ENCODE measurements at places on chromosomes 7 and 10. TPM values are rescaled to one million over a fixed set of nuclear protein-coding genes. Genes with fewer than 3 reads are reported as not detected.

Gene GALNT17
- 35.4 TPM for polyA plus RNA-seq

DNA sequence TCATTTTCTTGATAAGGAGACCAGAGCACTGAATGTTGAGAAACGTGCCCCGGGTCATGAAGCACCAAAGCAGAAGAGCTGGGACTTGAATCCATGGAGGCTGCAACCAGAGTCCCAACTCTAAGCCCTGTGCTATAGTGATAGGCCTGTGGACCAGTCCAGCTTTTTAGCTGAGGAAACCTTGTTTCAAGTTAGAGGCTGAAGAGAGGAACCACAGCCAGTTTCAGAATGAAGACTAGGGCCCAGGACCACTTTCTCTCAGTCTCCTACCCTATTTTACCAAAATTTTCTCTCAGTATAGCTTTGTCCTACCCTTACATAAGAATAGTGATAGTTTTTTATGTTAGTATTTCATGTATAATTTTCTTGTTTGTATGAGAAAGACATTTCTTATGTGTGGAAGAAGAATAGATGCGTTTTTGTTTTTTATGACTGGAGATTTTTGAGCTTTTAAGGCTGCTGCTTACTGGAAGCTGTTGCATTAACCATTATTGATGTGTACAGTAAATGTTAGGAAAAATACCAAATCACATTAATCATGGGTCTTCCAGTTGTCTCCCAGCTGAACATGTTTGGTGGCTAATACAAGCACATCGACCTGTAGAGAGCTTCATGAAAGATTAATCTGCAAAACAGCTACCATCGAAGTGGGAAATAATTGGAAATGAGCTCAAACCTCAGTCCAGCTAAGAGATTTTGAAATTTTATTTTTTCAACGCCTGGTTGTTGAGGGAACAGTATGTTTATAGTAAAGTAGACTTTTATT, 45.0 kb upstream of the CSTF2T start:
- no peak for DNase-seq

DNA sequence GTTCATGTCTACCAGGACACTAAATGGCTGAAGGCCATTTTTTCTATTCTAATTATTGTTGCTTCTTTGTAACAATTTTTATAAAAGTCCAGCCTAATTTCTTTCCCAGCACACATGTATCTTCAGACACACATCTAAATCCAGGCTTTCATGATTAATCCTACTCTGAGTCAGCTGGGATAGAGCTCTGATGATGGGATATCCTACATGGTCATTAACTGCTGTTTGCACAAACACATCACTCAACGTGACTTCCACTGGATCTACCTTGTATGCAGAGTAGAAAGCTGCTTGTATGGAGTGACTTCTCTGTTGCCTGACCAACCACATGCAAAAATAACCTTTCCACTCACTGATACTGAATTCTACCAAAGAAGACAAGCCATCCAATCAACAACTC, 260.9 kb downstream of the AHR start:
- DNase-seq: no peak

GRCh38 chr10:131157899-131158298, 153.6 kb downstream of the TCERG1L start:
- DNase-seq: no peak

All from forelimb muscle (tissue), 1 donor.